ENCODE measurements at places on chromosomes 2 and 18.

DNA sequence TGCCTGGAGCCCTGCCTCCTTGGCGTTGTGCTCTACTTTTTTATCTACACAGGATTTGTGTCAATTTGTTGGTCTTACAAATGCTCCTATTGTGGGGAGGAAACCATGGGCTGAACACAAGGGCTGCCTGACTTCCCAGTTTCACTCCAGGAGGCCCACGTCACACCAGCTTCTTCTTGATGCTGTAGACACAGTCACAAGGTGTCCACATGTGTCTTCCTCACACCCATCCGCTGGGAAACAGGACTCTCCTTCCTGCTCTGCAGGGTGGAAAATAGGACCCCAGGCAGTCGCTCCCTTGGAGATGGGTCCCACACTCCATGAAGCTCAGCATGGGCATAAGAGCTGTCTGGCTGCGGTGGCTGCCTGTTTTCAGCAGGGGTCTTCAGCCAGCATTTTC, 468.2 kb downstream of the EPHA4 start:
- DNase-seq, result no peak

- no peak for DNase-seq
These were observed 34.8 kb downstream of the HAT1 start for GRCh38 chr2:171957061-171957460.

DNA sequence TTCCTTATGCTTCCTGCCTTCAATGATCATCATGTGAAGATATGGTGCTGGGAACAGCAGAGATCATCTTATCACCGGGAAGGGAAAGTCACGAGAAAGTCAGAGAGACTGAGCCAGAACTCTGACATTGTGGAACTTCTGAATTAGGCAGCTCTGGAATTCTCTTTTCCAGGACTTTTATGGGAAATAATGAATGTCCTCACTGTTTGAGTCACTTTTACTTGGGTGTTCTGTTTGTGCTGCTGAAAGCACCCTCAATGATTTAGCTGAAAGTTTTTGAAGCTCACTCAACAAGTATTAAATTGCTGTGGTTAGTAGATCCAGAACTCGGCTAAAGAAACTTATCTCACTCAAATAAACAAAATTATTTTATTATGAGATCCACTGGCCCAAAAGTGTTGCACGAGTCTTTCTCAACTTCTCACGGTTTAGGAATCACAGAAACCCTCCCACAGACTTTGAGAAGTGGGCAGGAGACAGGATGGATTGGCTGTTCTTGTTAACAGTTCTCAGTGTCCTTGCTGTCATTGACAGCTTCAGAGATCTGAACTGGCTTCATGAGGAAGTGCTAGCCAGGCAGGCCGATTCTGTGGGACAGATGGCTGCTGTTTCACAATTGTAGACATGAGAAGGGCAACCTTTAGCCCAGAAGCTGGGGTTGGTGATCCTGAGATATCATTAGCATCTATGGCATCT, 26.4 kb upstream of the ATRAID start:
- DNase-seq, result no peak

DNA sequence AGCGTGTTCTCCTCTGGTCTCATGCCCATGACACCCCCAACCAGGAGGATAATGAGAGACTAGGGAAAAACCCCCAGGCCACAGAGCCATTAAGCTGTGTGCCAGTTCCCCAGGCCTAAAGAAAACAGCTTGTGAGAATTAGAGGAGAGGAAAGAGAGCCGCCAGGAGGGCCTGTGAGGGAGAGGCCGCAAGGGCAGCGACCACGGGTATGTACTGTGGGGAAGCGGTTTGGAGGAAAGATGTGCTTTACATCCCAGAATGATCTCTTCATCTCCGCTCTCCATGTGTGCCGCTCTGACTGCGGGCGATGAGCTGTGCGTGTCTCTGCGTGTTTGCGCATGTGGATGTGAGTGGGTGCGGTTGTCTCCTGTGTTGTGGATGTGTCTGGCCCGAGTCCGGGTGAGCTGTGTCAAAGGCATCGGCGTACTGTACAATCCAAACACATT, 82.9 kb downstream of the DYSF start:
- DNase-seq, result no peak

DNA sequence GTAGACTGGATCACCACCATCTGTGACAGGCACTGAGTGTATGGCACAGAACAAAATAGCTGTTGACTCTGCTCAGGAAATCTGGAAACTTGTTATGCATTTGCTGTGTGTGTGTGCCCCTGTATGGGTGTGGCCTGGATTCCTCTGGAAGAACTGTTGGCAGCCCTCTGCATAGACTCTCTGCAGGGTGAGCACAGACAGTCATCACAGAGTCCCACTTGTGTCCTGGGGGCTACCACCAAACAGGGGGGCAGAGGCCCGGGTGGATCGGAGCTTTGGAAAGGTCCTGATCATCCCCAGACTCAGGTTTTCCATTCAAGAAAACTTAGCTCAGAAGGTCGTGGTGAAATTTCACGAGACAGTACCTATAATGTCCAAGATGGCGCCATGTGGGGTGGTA, 258.6 kb downstream of the SOX11 start:
- no peak for DNase-seq

DNA sequence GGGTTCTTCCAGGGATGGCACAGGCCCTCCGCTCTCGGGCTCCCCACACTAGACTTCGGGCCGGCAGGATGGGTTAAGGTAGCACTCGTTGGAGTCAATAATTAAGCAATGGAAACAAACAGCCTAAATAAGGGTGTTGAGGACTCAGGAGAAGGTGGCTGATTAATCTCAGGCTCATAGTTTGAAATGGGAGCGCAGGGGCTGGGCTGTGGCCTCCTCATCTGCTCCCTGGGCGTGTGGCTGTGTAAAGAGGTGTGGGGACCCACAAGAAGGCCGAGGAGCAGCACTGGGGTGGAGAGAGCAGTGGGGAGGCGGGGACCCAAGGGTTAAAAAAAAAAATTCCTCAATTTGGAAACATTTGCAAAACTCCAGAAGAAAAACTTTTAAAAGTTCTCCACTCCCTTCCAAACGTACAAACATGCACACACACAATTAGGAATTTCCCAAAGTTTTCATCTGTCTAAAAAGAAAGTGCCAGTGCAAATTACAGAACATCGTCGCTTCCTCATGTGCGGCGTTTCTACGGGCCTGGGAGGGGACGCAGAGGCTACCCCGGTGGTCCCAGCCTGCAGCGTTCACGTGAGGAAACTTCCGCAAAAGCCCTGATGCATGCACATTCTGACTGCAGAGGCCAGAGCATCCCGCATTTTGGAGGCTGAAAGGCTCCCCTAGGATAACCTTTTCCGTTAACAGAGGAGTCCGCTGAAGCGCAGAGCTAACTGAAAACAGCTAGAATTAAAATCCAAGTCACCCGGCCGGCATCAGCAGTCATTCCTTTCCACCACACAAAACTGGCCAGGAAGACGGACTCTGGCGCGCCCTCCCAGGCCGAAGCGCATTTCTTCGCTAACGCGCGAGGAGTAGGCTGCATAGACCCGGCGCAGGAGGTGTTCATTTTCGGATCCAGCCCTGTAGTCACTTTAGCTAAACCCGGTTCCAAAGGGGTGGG, 1.0 kb upstream of the TUBB6 start:
- no peak for DNase-seq

DNA sequence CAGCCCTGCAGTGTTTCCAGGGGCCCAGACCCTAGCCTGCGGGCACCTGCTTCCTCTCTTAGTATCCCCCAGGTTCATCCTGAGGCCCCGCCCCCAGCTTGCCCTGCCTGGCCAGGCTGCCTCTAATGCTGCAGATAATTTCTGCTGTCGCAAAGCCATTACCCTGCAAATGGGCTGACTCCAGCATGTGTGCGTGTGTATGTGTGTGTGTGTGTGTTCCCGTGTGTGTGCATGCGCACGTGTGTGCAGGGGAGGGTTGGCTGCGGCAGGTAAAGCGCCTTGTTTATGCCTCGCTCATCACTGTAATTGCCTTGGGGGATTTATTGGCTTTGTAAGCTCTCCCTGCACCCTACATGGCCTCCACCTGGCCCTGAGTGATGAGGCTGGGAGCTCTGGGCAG, 7.6 kb upstream of the PRSS56 start:
- DNase-seq, result no peak

GRCh38 chr2:47208852-47209606, 53.9 kb upstream of the STPG4 start:
- no peak for DNase-seq

GRCh38 chr18:49481317-49481716, 5.7 kb downstream of the C18orf32 start:
- no peak for DNase-seq

GRCh38 chr18:44651478-44651877, 29.2 kb upstream of the SETBP1 start:
- no peak for DNase-seq

- DNase-seq, result no peak
These were observed 407.7 kb upstream of the SLC8A1 start for GRCh38 chr2:40859617-40860016.

GRCh38 chr2:65831509-65831908, 399.1 kb upstream of the SPRED2 start:
- DNase-seq, result no peak

GRCh38 chr2:32756074-32756727, 128.4 kb downstream of the TTC27 start:
- no peak for DNase-seq

DNA sequence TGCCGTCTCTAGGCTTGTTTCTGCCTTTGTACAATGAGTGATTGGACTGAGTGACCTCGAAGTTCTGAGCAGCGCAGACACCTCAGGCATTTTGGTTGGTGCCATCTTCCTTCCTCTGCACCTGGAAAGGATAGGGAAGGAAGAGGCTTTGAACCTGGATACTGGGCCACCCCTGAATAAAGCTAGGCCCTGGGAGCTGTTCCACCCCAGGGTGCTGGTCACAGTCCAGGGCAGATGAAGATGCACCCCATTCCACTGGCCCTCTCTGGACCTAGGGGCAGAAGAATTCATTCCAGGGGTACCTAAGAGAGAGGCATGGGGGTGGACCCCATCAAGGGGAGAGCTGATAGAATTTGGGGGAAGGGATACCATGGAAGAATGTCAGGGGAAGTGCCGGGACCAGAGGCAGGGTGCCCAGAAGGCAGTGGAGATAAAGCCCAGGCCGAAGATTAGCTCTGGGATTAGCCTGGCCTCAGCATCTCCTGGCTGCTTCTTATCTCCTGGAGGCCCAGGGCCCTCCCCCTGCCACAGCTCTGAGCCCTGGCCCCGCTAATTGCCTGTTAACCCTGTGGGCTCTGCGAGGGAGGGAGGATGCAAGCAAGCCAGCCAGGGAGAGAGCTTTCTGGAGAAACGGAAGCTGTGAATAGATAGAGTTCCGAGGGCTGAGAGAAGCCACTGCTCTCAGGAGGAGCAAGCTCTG, 11.4 kb downstream of the ASIC4 start:
- no peak for DNase-seq

- no peak for DNase-seq
These were observed 166.8 kb downstream of the TWIST2 start for GRCh38 chr2:239014458-239015217.

DNA sequence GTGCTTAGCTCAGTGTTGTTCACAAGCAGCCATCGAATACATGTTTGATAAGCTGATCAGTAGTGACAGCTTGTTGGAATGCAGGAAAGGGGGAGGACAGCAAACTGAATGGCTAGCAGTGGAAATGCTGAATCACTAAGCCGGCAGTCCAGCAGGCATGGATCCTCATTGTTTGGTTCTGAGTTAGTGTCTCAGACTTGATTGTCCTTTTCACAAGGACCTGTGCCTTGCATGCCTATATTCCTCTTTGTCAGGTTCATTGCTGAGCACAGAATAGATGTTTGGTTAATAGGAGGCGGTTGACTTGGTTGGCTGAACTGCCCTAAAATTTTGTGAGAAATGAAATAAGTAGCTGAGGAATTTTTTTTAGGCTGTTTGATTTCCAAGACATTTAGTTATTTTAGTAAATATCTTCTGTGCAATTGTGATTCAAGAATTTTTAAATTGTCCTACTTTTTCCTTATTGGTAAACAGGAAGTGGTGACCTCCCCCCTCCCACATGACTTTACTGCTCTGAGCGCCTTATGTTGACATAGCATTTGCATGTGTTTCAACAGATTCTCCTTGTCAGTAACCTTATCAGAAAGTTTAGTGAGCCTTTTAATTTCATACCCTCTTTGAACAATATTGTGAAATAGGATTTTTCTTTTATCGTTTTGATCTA, 21.4 kb upstream of the STON1 start:
- DNase-seq, result no peak

GRCh38 chr2:218427741-218428140, 8.8 kb downstream of the VIL1 start:
- no peak for DNase-seq

GRCh38 chr2:164542581-164543021, 78.7 kb downstream of the GRB14 start:
- DNase-seq, result no peak

DNA sequence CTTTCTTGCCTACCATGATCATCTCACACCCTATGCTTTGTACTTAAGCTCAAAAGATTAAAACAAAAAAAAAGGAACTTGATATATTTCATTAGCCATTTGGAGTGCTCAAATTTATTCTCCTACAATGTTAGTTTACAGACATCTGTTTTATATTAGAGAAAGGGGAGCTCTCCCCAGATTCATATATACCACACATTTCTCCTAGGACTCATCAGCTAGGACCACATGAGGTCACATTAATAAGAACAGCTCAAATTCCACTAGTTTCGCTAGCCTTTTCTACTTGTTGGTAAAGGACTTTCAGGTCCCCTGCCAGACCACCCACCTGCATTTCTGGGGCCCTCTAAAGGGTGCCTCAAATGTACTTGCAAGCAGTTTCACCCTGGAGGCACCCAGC, 151.2 kb upstream of the MMADHC start:
- no peak for DNase-seq

GRCh38 chr2:151730262-151730975, 3.9 kb downstream of the NEB start:
- DNase-seq, result no peak

- no peak for DNase-seq
These were observed 178.9 kb downstream of the GFPT1 start for GRCh38 chr2:69208023-69208595.

GRCh38 chr2:226971084-226971483, 135.2 kb downstream of the RHBDD1 start:
- no peak for DNase-seq

DNA sequence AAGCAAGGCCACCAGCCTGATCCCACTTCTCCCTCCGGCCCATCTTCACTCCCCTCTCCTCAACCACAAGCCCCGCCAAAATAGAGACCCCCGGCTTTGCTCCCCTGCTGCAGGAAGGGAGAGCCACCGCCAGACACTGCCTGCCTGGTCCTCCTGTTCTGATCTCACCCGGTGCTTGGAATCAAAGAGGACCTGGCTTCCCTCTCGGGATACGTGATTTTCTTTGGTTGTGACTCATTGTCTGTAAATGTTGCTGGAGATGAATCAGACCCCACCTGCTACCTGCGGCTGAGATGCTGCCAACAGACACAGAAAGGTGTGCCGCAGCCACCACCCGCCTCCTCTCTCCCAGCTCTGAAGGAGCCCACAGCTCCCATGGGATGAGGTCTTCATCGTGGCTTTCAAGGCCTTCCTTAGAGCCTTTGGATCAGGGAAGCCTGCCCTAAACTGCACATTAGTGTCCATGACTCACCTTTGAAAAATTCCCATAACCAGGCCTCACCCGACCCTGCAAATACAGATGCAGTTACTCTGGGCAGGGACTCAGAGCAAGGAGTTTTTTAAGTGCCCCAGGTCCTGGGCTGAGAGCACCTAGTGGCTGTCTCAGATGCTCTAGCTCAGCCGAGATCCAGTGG, 79.4 kb upstream of the ZNF532 start:
- no peak for DNase-seq
